ENCODE measurements at places on chromosomes 4 and X. TPM values are rescaled to one million over a fixed set of nuclear protein-coding genes. Genes with fewer than 3 reads are reported as not detected.

DNA sequence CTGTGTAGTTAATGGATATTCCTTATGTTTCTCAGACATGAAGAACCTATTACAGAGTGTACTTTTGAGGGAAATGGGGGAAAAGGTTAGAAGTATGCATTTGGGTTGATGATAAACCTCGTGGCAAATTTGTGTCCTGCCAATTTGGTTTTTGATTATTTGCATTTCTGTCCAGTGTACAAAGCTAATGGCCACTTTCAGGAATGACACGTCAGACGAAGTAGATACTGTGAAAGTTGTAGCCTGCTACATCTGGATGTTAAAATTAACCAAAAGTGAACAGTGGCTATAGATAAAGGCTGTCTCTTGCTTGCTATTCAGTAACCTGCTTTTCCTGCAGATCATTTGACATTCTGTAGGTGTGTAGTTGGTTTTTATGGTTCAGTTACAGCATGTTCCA, 1.0 kb downstream of the PRDX4 start:
- no peak for DNase-seq

- DNase-seq: no peak
These were observed 33.6 kb upstream of the PDGFC start for GRCh38 chr4:157005193-157005592.

- DNase-seq: peak; percentile 47
These were observed 89.3 kb upstream of the MAML3 start for GRCh38 chr4:140243278-140243753.

- DNase-seq: no peak
These were observed 1.3 kb downstream of the SYP start for GRCh38 chrX:49198540-49199314.

- no peak for DNase-seq
These were observed 548.8 kb upstream of the LCORL start for GRCh38 chr4:18570370-18570769.

DNA sequence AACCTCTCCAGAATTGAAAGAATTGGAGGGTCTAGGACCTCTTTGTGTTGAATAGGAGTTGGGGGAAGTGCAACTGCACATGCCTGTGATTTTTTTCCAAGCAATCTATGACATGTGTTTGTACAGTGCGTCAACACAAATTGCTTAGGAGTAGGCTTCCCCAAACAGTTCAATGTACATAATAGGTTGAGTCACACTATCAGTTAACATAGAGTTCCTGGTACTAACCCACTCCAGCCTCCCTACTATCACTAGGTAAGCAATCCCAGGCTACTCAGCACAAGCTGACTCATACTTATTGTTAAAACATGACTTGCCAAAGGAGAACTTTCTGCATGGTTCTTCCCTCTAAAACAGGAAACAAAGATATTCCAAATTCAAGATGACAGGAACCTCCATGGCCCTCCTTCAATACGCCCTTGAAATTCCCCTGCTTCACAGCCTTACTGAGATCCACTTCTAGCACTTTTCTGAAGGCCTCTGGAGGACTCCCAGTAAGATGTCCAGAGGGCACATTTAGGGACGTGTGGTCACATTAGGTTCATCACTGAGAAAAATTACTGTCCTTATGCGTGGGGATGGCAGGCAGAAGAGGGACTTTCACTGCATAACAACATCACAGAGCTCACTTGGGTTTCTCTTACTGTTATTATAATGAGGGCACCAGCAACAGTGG, 8.4 kb upstream of the VSIG1 start:
- no peak for DNase-seq

GRCh38 chr4:25863831-25864418, 1.1 kb upstream of the SEL1L3 start:
- no peak for DNase-seq

DNA sequence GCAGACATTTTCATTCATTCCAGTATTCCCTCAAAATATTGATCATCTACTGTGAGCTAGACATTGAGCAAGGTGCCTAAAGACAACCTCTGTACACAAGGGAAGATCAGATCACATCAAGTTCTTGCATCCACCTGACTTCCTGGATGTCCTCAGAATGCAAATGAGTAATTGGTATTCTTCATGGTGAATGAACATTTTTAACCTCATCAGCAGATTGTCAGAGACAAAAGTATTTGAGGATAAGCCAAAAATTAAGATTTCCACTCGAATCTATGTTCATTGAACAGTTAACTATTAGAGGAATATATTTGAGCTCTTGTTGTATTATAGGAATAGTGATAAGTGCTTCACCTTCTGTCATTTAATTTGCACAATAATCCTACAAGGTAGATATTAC, 1.3 kb downstream of the SMARCAD1 start:
- peak; percentile 5 for DNase-seq

DNA sequence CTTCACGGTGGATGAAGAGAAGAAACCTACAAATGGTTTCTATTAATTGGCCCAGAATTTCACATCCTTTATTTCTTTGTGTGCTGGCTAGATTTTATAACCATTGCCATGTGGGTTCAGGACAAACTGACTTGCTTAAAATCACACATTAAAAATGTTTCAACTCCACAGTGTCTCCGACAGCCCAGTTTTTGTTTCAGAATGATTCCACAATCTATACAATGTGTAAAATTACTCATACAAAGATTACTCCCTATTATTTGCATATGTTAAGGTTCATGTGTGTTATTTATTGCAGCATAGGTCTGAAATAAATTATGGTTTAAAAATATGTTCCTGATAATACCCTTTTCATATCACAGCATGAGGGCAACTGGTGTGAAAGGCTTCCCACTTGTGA, 20.6 kb downstream of the DCHS2 start:
- no peak for DNase-seq

DNA sequence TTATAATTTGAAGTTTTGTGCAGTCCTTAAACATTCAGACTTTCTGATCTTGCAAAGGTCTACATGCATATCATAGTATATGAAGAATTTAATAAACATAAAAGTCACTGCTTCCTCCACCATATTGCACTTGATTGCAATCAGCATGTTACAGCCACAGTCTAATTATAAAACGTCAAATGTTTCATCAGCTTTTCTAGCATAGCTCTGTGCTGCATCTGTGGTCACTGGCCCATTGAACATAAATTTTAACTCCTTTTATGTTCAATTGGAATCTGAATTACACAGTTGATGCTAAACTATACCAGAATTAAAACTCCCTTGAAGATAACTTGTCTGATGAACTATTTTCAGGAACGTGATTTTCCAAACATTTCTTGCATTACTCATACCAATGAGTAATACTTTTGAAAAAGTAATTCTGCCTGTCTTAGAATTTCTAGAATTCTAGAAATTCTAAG, 329.1 kb downstream of the GALNTL6 start:
- DNase-seq: no peak

DNA sequence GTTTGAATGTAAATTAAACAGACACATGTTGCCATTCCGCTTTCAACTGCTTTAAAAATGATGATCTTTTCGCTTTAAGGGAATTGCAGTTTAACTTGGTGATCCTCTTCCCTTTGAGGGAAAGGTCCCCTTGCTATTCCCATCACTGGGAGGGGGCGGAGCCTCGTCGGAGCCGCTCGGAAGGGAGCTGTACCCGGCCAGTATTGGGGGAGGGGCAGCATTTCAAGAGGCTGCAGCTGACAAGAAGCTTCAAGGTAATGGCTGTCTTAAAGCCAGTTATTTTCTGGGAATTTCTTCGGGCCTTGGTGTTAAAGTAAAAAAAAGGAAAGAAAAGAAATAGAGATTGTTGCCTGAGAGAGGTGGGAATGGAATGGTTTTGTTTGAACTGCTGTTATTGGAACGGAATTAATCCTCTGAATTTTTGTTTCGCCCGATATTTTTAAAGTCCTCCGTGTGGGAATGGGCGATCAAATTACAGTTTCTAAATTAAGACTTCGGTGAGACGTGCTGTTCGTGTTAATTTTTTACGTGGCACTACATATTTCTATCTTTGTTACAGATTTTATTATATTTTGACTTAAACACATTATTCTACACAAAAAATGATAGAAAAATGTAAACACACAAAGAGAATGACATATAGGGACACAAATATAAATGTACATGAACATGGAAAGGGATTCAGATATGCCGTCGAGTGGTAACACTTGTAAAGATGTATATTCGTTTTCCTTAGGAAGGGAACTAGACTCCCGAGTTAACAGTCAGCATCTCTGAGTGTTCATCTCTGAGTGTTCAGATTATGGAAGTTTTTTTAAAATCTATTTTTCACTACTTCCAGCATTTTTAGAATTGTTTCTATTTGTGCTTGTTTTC, 9.2 kb downstream of the PWWP3B start:
- no peak for DNase-seq

DNA sequence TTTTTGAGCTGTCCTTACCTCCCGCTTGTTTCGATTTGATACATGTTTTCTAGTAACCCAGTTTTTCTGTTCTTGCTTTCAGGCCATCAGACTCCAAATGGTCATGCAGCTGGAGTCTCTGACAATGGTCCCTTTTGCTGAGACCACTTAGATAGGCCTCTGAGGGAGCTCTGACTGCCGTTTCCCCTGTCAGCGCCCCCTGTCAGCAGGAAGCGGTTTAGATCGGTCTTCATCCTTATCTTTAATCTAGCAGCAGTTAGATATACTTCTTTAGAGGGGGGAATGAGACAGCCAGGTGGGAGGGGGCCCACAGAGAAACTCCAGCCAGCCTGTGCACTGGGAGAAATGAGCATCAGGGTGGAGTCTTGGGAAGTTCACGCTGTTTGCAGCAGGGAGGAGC, 457.9 kb downstream of the GPAT3 start:
- DNase-seq: no peak

DNA sequence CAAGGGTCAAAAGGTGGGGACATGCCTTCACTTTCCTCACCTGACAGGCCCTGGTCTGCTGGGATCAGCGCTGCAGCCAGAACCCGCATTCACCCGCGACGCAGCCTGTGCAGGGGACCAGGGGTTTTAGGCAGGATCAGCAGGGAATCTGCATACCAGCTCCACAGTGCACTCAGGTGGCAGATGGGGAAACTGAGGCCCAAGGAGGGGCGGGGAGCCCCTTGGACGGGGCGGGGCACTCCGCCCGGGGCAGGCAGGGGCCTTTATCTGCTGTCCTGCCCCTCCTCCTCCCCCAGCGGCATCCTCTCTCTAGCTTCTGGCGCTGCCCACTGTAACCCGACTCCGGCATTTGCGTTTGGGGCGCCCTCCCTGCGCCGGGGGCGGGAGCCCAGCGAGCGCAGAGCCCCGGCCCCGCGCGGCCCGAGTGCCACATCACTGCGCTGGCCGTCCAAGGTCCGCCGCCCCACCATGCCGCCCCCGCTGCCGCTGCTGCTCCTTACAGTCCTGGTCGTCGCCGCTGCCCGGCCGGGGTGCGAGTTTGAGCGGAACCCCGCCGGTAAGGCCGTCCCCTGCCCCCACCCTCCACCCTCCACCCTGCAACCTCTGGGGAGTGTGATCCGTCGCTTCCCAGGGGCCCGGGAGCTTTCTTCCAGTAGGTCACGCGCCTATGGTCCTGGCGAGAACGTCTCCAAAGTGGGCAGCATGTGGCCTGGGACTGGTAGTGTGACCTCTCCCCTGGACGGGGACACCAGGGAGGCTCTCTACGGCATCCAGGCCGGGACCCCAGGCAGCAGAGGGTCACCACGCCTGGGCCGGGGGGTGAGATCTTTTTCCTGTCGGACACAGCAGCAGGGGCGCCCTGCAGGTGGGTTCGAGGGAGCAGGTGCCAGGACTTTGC, at the start of gene CPZ:
Gene CPZ (plus strand): TSS at position 400 of the 898 bp plus-strand sequence. CDS start 69 bp downstream, at position 469.
- DNase-seq: no peak

GRCh38 chrX:118904218-118904617, 70.2 kb upstream of the LONRF3 start:
- DNase-seq: no peak

- no peak for DNase-seq
These were observed 4.8 kb downstream of the ATP2B3 start for GRCh38 chrX:153522259-153522658.

- DNase-seq: peak; percentile 73
These were observed 45.9 kb downstream of the HMGB2 start for GRCh38 chr4:173288296-173288695.

DNA sequence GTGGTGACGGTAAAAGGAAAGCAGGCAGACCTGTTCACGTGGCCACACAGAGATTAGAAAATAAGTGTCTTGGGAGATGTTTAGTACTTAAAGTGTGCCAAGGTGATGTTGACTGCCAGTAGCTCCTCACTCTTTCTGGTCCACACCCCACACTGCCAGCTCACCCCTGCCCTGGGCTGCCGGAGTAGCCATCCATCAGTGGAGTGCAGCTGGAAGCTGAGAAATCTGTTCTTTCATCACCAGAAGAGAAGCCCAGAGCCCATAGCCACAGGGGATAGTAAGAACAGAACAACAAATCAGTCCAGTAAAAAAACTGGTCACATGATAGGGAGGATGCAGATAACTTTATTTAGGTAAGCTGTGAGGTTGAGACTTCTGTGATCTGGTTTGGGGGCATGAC, 64.1 kb downstream of the WWC2 start:
- DNase-seq: no peak

DNA sequence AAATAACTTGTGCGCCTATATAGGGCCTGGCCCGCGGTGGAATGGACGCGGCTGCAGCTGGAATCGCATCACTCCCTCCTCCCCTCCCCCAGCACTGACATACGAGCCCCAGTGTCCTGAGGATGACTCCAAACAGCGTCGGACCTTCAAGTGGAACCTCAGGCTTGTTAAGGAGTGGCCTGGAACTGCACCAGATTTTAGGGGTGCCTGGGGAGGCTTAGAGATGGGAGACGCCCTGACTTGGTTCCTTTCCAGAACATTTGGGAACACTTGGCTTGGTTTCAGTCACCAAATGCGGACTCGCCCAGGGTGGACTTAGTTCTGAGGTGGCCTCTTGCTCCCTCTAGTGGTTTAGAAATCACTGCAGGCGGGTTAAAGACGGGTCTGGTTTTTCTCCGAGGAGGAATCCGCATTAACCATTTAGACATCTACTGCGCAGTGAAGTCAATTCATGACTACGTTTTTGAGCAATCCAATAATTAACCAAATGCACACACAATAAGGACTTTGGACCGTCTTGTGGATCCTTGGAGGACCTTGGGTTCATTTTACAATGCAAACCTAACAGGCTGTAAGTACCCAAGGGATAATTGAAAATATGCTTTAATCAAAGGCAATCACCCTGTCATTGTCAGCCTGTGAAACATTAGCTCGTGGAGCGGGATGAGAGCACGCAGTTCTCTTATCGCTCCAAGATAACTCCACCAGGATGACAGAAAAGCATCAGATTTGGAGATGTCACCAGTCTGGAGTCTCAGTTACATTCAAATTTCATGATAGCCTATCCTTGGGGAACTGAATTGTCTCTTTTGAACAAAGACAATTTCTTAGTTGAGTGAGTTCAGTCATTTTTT, 11.2 kb upstream of the PDGFRA start:
- DNase-seq: peak; percentile 60

- DNase-seq: no peak
These were observed 172.4 kb upstream of the MXRA5 start for GRCh38 chrX:3518870-3519269.

GRCh38 chrX:136572030-136572429, 40.0 kb downstream of the VGLL1 start:
- DNase-seq: no peak

PDS5A gene
- 75.5 TPM for total RNA-seq

TBL1X gene
- 18.0 TPM for total RNA-seq

CDS1 gene
- total RNA-seq: 0.68 TPM

FOXR2 gene
- not detected for total RNA-seq

SGMS2 gene
- total RNA-seq: not detected

SMR3B gene
- total RNA-seq: not detected

CDKL2 gene
- 0.89 TPM for total RNA-seq

C4orf54 gene
- not detected for total RNA-seq

SRPX gene
- not detected for total RNA-seq

HHIP gene
- not detected for total RNA-seq

SPOCK3 gene
- not detected for total RNA-seq

Data from CD8-positive, alpha-beta T cell (primary cell).